ENCODE measurements at places on chromosomes 2 and 18.

DNA sequence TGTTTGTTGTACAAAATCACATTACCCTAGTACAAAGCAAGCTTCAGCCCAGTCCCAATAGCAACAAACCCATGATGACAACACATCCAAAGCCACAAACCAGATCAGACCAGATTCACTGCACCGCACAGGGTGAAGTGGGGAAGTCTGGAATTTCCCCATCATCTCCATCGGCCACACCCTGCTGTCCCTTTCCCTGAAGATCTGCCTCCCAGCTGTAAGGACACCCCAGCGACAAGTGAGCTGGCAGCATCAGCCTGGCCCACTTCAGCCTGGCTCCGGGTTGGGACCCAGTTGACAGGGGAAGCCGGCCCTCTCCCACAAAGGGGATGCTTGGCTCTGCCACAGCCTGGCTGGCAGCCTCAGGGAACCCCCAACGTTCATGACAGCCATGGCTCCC lies 207.6 kb downstream of the MGAT5 start:
- ATAC-seq, result no peak

DNA sequence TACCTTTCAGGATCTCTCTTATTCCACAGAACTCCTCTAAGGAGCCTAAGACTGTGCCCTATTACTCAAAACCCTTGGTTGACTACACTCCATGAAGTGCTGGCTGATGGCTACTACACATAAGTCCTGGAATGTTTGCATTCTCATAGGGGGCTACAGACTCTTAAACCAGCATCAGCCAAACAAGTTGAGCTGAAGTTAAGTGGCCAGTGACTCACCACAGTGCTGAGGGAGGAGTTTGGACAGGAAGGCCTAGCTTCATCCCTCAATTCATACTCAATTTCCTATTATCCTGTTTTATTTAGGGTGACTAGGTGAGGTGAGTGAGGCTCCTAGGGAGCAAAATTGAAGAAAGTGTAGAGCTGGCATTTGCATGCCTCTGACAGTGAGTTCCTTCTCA lies 246.7 kb downstream of the SMAD2 start:
- ATAC-seq, result no peak

- ATAC-seq, result no peak
Observed at GRCh38 chr18:23567671-23568070, 18.6 kb downstream of the NPC1 start.

GRCh38 chr2:10223471-10223870 lies 79.2 kb upstream of the HPCAL1 start:
- no peak for ATAC-seq

GRCh38 chr2:193228276-193228675 lies 1033.5 kb upstream of the TMEFF2 start:
- no peak for ATAC-seq

- no peak for ATAC-seq
Observed at GRCh38 chr2:160583146-160583535, 89.5 kb upstream of the RBMS1 start.

DNA sequence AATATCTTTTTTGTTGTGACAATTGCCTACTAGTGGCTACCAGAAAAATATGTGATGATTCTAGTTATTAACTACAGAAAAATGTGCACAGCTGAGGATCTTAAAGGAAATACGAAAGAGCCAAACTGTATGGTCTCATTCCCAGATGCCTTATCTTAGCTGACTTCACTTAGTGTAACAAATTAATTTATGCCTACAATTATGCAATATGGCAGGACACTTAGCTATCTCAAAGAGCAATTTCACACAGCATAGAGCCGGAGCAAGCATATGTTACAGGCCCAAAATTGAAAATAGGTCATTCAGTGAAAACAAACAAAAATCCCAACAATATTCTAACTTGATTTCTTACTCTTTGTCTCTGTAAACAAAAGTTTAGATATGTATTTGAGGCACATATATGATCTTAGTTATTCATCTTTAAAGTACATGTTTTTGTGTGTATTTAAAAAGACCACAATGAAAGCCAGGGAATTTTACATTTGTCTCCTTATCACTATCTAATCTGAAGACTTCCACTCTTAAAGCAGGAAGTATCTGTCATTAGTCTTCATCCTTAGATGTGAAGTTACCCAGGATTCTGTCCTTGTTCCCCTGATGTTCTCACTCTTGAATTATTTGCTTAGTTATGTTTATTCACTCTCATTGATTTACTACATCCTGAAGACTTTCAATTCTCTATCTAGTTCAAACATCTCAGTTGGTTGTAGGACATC lies 1579.0 kb upstream of the NXPH2 start:
- ATAC-seq, result no peak

GRCh38 chr18:12088731-12089375 lies 4.8 kb upstream of the ANKRD62 start:
- no peak for ATAC-seq

DNA sequence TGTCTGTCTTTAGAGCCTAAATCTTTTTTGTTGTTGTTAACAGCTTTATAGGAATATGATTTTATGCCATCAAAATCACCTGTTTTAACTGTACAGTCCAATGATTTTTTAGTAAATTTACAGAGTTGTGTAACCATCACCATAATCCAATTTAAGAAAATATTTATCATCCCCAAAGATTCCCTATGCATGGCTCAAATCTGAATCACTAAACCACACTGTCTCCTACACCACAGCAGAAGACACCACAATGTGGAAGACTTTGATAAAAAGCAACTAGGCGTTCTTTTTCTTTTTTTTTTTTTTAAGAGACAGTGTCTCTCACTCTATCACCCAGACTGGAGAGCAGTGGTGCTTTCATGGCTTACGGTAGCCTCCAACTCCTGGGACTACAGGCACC lies 99.6 kb downstream of the TXNL1 start:
- no peak for ATAC-seq

- no peak for ATAC-seq
Observed at GRCh38 chr2:50347358-50348044, 684.4 kb downstream of the NRXN1 start.

DNA sequence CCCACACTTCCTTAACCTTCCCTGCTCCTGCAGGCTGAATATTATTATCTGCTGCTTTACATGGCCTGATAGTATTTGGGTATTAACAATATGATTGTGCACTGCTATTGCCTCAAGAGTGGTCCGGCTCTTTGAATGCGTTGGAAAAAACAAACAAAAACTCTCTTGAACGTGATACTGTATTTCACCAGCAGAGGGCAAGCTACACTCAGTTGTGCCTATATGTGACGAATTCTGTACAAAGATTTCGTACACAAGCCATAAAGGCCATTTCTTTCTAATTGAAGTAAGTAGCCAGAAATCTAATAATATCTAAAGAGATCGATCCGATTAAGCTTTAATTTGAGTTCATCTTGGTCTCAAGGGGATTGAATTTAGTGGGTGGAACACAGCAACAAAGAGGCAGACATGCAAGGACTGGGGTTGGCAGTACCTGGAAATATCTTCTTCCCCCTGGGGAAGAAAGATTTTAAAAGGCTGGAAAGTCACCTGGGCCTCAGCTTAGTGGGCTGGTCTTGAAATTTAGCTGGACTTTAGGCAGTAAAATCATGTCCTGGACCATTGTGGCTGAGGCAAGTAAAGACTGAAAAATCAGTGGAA lies 49.3 kb upstream of the RAB6D start:
- ATAC-seq, result no peak

DNA sequence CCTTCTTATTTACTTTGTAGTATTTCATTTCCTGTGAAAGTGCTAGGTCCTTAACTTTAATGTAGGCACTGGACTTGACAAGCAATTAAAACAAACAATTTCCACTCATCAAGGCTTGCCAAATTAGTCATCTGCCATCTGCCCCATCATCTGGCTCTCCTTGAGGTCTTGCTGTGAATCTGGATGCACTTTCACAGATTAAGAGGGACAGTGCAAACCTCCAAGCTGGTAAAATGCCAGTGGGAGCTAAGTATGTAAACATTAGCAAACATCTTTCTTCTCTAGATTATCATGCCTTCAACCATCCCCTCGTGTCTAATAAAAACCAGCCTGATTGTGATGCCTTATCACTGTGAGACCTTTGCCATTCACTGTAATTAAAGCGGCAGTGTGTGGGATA lies 402.9 kb downstream of the ERBB4 start:
- no peak for ATAC-seq

DNA sequence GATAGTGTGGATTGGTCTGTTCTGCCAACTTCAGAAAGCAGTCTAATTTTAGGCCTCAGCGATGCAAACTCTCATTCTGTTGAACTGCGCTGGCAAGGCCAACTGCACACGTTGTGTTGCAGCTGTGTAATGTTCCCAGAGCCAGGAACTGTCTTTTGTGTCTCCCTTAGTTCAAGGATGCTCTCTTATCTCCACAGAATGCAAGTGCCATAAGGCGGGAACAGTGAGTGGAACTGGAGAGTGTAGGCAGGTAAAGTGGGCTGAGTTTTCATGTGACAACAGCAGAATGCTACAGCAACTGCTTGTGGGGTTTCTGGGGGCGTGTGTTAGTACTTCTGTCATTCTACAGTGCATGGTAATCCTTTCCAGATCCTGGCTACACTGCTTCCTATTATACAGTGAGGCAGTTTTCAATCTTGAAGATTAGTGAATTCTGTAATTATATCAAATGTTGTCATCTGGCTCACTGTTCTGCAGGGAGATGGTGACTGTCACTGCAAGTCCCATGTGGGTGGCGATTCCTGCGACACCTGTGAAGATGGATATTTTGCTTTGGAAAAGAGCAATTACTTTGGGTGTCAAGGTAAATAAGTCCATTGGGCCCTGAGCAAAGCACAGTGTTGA lies 125.8 kb downstream of the LAMA3 start:
- ATAC-seq, result no peak

- ATAC-seq, result no peak
Observed at GRCh38 chr18:58640428-58640805, 11.5 kb upstream of the ALPK2 start.

GRCh38 chr2:232142049-232142448 lies 180.5 kb downstream of the DIS3L2 start:
- ATAC-seq, result no peak

GRCh38 chr18:22637787-22638186 lies 220.1 kb upstream of the CTAGE1 start:
- ATAC-seq, result no peak
